ENCODE measurements at places on chromosomes 7 and 10. TPM values are rescaled to one million over a fixed set of nuclear protein-coding genes. Genes with fewer than 3 reads are reported as not detected.

The GIMAP1 gene
- 5.8 TPM for total RNA-seq

The LYZL2 gene
- not detected for total RNA-seq

The WEE2 gene
- not detected for total RNA-seq

The MRLN gene
- not detected for total RNA-seq

The EBLN1 gene
- total RNA-seq = not detected

The ASB10 gene
- total RNA-seq = 41.4 TPM

The PNLIPRP3 gene
- total RNA-seq = not detected

The PYROXD2 gene
- 10.7 TPM for total RNA-seq

The PIP gene
- total RNA-seq = not detected

The TUBAL3 gene
- total RNA-seq = not detected

DNA sequence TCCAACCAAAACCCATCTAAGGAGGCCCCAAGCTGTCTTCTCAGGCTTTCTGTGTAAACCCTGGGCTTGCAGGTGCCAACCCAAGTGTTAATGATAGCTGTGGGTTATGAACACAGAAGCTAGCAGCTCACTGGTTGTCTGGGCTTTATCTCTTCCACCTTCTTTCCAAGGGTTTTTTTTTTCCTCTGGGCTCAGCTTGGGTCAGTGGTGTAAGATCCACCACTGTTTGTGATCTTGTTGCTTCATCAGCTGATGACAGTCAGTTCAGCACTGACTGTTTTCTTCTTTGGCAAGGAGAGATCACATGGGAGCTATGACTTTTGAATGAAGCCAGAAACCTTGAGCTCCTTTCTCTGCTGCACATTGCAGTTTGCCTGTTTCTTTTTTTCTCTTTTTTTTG lies 4.6 kb downstream of the GTPBP4 start:
- DNase-seq = no peak

DNA sequence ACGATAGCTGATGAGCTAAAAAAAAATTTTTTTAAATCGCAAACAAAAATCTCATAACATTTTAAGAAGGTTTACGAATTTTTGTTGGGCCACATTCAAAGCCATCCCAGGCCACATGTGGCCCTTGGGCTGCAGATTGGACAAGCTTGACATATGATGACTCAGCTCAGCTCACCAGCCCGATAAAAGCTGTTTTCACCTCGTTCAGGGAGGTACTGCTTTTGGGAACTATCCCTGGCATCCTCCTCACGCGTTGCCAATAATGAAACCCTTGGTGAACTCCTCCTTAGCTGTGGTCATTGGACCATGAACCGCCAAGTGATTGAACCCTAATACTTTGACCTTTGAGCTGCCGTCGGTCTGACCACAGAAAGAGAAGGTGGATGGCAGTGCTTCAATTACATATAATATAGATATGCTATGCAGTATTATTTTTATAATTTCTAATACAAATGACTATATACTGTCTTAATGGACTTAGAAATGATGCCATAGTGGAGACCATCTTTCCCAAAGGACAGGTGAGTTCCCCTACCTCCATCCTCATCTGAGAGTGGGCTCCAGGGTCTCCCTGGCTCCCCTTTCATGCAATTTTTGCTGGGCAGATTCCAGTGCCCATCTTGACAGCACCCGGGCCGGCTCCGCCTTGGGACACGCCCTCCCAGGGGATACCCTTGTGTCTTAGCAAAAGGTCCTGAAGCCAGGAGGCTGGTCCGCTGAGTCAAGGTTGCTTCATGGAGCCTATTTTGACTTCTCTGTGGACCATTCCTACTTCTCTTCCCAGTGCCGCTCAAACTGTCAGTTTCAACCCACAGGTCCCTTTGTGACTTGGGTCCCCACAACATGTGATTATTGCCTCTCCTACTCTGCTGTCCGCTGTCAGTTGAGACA lies 707.2 kb downstream of the PARD3 start:
- DNase-seq = no peak

- DNase-seq = no peak
Measured at GRCh38 chr7:86904949-86905834, 154.3 kb downstream of the ELAPOR2 start.

DNA sequence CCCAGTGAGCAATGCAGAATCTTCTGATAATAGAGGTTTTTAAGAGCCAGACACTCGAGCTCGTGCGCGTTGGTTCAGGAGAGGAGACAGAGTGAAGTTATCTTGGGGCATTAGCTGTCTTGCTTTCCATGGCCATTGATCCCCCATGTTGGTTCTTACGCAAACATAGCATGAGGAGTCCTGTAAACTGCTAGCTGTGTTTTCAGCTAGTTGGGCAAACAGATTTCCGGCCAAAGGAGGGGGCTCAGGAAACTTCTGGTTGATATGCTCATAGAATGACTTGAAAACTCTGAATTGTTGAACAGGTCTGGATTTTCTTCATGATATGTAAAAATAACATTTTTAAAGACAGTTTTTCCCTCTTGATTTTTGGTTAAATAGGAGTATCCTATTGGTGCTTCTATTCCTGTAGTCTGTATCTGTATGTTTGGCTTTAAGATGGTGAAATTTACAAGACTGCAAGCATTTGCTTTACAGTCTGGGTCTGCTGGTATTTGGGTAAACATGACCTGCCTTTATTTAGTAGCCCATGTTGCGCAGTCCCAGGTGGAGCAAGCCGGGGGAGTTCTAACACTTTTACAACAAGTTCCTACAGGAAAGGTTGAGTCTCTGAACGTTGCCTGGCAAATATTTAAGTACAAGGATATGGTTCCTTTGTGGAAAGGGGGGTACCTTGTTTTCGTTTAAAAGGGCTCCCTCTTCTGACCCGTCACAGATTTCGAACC lies 218.4 kb upstream of the KCND2 start:
- no peak for DNase-seq

DNA sequence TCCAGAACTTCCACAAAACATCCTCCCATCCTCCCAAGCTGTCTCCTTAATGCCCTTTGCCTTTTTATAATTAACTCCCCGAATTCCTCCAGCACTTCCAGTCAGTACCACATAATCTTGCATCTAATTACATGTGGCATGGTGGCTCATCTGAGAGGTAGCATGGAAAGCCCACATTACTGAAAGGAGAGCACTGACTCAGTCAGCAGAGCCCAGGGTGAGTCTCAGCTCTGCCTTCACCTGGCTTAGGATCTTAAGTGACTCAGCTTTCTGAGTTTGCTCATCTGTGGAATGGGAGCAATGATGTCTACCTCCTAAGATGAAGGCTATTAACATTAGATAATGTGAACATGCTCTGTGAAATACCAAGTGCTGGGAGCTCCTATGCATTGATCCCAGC lies 433.9 kb downstream of the SORCS3 start:
- DNase-seq = no peak

- no peak for DNase-seq
Measured at GRCh38 chr7:86687831-86688230, 44.1 kb downstream of the GRM3 start.

DNA sequence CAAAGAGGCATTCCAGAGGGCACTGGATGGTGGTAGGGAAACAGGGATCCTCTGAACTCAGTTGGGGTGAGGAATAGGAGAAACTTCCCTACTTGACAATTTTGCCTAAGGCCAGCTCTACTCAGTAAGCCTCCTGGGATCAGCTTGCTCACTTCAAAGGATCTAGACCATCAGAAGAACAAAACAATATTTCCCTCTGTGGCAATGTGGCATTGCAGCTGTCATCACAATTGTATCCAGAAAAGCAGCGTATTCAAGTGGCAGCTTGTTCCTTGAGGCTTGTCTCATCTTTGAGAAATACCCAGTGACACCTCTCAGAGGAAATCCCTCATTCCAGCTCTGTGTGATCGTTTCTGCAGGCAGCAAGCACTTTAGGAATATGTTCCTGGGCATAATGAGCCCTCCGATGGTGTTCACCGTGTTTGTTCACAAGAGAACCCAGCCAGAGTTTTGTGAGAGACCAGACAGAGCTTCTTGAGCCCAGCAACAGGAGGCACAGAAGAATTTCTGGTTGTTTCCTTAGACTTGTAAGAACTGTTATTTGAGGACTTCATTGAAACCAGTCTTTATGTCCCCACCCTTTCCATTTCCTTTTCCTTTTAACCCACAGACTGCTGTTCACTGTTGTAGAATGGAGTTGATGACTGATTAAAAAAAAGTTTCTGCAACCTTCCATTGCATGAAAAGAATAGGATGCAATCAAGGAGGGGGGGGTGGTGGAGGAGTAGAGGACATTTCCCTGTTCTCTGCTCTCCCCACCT lies 747.3 kb downstream of the LRMDA start:
- DNase-seq = no peak

GRCh38 chr10:63236113-63236935 lies 103.2 kb downstream of the NRBF2 start:
- DNase-seq = no peak

DNA sequence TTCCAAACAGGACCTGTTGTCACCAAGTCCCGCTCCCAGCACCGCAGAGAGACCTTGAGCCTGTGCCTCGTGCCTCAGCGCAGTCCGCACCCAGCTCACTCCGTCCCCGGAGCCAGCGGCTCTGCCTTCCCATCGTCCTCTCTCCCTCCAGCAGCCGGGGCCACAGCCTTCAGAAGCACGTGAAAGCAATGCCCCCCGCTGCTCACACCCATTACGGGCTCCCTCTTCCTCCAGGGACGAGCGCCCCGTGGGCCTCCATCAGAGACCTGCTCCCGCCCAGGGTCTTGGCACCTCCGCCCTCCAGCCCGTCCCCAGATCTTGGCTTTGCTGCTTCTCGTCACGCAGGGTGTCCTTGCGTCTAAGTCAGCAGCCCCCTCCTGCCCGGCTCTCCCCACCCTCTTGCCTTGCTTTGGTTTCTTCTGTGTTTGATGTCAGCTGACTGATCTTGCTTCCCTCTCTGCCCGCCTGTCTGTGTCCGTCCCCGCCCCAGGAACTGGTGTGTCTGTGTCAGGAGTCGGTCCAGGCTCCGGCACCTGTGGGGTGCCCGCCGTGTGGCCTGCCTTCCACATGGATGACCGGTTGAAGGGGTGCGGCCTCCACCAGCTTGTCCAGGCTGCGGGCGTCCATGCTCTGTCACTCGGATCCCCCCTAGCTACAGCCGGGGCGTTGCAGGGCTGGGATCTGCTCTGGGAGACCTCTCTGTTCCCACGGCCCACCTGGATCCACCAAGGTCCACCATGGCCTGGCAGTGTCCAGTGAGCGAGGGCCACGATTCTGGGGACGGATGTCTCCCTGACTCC lies 61.9 kb downstream of the FOXL3 start:
- DNase-seq = peak; percentile 64

DNA sequence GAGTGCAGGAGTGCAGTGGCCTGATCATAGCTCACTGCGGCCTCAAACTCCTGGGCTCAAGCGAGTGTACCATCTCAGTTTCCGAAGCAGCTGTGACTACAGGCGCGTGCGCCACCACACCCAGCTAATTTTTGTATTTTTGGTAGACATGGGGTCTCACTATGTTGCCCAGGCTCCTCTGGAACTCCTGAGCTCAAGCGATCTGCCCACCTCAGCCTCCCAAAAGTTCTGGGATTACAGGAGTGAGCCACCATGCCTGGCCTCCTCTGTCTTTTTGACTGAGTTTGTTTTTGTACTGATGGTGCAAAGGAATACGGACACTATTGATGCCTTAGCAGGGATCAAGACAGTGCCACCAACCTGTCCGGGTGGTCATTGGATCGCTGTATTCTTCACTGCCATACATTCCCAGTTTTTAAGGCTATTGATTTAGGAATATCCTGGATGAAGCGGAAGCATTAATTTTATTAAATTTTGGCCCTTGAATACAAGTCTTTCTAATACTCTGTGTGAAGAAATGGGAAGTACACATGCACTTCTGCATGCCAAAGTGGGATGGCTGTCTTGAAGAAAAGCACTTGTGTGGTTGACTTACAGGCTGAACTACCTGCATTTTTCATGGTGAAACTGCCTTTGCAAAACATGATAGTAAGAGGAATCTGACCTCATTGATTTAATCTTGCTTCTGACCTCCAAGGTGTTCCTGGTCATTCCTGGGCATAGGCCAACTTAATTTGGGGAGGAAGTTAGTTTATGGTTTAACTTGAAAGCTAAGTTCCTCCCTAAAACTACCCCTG lies 2.1 kb upstream of the CUL2 start:
- DNase-seq = no peak

DNA sequence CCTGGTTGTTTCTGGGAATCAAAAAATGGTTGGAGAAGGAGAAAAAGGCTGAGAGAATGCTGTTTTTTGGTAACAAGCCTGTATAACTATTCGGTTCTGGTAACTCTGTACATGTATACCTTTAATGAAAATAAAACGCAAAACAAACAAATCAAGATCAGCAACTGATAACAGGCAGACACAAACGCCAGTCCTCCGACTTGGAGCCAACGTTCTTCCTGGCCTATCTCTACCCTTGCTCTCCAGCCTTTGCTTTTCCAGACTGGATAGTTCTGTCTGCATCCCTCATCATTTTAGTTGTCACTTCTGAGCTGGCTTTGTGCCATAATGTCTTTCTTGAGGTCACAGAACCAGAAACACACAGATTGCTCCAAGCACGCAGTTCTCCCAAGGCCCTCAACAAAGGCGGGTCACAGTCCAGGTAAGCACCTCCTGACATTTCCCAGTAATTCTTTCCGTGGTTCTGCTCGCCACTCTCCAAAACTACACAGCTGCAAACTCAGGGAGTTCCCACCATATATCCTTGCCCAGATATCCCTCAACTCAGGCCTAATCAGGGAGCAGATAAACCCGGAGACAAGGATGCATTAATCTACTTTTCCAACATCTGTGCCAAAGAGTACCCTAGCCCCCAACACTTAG lies 20.2 kb downstream of the HIP1 start:
- no peak for DNase-seq

- DNase-seq = no peak
Measured at GRCh38 chr7:135538376-135538775, 19.3 kb upstream of the NUP205 start.

GRCh38 chr10:59674215-59674836 lies 35.3 kb downstream of the SLC16A9 start:
- DNase-seq = no peak

DNA sequence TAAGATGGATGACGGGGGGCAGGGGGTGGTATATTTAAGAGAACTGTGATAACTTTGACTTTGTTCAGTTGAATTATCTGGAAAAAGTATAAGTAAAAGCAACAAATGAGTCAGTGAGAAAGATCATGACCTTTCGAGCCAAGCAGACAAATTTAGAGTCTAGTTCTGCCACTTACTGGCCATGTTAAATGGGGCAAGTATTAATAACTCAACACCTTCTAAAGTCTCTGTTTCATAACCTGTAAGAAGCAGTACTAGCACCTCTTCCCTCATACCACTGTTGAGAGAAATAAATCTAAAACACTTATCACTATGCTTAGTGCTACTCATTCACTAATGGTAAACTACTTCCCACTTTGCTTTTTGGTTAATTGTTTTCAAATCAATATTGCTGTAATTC lies 604.4 kb upstream of the LRRN3 start:
- DNase-seq = no peak

DNA sequence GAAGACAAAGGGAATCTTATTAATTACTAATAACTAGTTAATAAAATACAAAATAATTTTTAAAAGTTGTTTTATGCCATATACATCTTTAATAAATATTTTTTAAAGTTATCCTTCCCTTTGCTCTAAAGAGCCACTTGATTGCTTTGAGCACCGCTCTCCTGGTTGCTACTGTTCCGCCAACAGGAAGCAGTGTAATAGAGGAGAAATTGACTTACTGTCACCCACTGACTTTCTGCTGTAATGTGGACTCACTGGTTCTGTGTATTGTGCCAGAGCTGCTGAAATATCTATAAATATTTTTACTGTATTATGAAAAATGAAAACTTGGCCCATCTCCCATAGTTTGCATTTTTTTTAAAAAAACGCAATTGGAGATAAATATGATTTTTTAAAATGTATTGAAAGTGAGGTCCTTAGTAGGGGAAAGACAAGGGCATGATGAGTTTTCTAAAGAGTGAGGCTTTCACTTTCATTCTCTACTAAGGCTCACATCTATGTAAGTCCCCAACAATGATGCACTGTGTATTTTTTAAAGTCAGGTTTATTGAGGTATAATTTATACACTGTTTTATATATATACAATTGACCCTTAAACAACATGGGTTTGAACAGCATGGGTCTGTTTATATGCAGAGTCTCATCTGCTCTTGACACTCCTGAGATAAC lies 100.5 kb downstream of the NPY start:
- no peak for DNase-seq

All from Right ventricle myocardium inferior (tissue), 1 donor.